Activated CD8-positive, alpha-beta T cell treated with anti-CD3 and anti-CD28 coated beads, Interleukin-2, amount 10 ng/mL, durations not matched to agents 7 days and 5 days (primary cell): ENCODE measurements at places on chromosomes 12 and 14. TPM values are rescaled to one million over a fixed set of nuclear protein-coding genes. Genes with fewer than 3 reads are reported as not detected.

GUCY2C gene
- total RNA-seq = not detected

BTBD7 gene
- total RNA-seq = 19.0 TPM

PLXNC1 gene
- total RNA-seq = 43.8 TPM

KIF26A gene
- total RNA-seq = 0.26 TPM

SYNDIG1L gene
- total RNA-seq = not detected

GALNT4 gene
- total RNA-seq = 15.4 TPM

EEA1 gene
- total RNA-seq = 16.2 TPM

SLC38A2 gene
- 200 TPM for total RNA-seq

HOXC9 gene
- not detected for total RNA-seq

CAPZA3 gene
- not detected for total RNA-seq

TSPAN11 gene
- total RNA-seq = not detected
